RPMI7951 (cell line): ENCODE measurements at places on chromosomes 12 and 14. TPM values are rescaled to one million over a fixed set of nuclear protein-coding genes. Genes with fewer than 3 reads are reported as not detected.
A peak's percentile ranks its signal among the peaks of the same experiment; 100 is the strongest.

MYO1H gene
- not detected in 2 replicates for total RNA-seq

- no peak for DNase-seq
Observed at GRCh38 chr14:52248057-52248456, 19.4 kb upstream of the PTGDR start.

SAMD15 gene
- 0.84 and 1.7 TPM in 2 replicates for total RNA-seq

- no peak for DNase-seq
Observed at GRCh38 chr14:105087308-105087962, 22.2 kb upstream of the GPR132 start.

ACOT6 gene
- total RNA-seq, result not detected in 2 replicates

- DNase-seq, result no peak
Observed at GRCh38 chr14:54219261-54220070, 177.3 kb upstream of the CDKN3 start.

SERPINA9 gene
- not detected in 2 replicates for total RNA-seq

BMP4 gene
- total RNA-seq, result 76.8 and 77.1 TPM in 2 replicates

DNA sequence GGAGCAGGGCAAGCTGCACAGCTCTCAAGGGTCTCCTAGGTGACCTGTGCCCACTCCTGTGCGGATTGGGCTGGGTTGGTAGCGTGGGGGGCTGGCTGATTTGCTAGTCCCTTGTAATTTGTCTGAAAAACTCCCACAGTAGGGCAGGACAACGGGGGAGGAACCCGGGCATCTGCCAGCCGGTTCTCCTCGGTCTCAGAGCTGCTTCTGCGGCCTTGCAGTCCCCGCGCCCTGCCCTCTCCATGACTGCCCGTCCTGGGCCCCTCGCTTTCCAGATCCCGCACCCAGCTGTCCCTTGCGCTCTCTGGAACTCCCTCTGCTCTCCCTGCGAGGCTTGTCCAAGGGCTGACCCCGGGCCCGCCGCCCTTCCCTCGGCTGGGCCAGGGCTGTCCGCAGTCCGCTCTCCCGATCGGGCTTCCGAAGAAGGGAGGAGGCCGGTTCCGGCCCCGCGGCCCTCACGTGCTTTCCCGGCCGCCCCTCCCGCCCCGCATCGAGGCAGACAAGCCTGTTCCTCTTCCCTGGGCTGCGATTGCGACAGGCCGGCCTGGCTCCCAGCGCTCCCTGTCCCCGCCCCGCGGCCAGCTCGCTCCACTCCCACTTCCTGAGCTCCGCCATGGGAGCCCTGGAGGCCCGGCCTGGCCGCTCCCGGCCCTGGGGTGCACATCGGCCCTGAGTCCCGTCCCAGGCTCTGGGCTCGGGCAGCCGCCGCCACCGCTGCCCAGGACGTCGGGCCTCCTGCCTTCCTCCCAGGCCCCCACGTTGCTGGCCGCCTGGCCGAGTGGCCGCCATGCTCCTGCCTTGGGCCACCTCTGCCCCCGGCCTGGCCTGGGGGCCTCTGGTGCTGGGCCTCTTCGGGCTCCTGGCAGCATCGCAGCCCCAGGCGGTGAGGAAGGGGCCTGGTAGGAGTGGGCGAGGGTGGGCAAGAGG, at the start of gene LTBR:
Gene LTBR, plus strand, starts transcription at position 591 of the 927 bp plus-strand sequence. Its CDS starts 197 bp downstream, at position 788.
- peak; percentile 91 for DNase-seq

DNA sequence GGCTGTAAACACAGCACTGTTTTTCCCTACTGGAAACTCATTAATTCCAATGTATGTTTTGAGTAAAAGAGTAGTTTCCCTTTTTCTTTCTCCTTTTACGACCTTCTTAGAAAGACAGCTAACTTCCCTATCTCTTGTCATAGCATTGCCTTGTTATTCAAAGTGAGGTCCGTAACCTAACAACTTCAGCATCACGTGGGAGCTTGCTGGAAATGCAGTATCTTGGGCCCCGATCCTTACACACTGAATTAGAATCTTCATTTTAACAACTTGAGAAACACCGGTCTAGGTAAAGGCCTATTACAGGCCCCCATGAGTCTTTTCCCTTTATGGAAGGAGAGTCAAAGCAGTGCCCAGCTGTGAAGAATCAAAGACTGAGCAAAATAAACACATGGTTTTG, 230.7 kb upstream of the PRKD1 start:
- no peak for DNase-seq

- no peak for DNase-seq
Observed at GRCh38 chr12:108079721-108080120, 49.4 kb upstream of the WSCD2 start.

- DNase-seq, result no peak
Observed at GRCh38 chr12:101087920-101088319, 122.1 kb downstream of the SLC5A8 start.

- DNase-seq, result peak; percentile 82
Observed at GRCh38 chr14:23829736-23830471, 123.7 kb upstream of the DHRS4 start.

- peak; percentile 82 for DNase-seq
Observed at GRCh38 chr12:67441736-67442346, 172.7 kb downstream of the CAND1 start.

DNA sequence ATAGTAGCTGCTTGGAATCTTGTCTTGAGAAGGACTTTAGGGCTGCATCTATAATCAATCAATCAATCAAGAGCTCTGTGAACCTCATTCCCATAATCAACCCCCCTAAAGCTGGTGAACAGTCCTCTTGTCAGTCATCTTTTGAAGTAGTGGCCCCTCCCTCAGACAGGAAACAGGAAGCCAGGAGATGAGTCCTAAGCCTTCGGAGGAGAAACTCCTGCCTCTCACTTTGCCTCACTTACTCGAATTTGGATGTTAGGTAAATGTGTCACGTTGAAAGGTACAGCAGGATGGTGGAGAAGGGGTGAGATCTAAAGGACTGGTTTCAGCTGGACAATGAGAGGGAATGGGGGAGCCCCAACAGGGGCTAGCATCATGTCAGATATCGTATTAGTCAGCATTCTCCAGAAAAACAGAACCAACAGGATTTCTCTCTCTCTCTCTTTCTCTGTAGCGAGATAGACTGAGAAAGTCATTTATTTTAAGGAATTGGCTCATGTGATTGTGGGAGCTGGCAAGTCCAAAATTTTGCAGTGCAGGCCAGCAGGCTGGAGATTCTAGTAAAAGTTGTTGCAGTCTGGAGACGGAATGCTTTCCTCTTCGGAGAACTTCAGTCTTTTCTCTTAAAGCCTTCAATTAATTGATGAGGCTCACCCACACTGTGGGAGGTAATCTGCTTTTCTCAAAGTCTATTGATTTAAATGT, 144.4 kb upstream of the PWP1 start:
- DNase-seq, result no peak

- no peak for DNase-seq
Observed at GRCh38 chr14:85016496-85016895, 513.4 kb upstream of the FLRT2 start.

NKX2-1 gene
- total RNA-seq, result not detected in 2 replicates

- no peak for DNase-seq
Observed at GRCh38 chr14:72722201-72722785, 171.6 kb downstream of the DPF3 start.

MYH6 gene
- total RNA-seq, result not detected in 2 replicates
